Activated T-cell treated with anti-CD3 and anti-CD28 coated beads, Interleukin-2, amount 50 U/mL, for 72 hours (primary cell): ENCODE measurements at places on chromosomes 3 and 15. TPM values are rescaled to one million over a fixed set of nuclear protein-coding genes. Genes with fewer than 3 reads are reported as not detected.

Gene STRA6
- 0.46 TPM for total RNA-seq

DNA sequence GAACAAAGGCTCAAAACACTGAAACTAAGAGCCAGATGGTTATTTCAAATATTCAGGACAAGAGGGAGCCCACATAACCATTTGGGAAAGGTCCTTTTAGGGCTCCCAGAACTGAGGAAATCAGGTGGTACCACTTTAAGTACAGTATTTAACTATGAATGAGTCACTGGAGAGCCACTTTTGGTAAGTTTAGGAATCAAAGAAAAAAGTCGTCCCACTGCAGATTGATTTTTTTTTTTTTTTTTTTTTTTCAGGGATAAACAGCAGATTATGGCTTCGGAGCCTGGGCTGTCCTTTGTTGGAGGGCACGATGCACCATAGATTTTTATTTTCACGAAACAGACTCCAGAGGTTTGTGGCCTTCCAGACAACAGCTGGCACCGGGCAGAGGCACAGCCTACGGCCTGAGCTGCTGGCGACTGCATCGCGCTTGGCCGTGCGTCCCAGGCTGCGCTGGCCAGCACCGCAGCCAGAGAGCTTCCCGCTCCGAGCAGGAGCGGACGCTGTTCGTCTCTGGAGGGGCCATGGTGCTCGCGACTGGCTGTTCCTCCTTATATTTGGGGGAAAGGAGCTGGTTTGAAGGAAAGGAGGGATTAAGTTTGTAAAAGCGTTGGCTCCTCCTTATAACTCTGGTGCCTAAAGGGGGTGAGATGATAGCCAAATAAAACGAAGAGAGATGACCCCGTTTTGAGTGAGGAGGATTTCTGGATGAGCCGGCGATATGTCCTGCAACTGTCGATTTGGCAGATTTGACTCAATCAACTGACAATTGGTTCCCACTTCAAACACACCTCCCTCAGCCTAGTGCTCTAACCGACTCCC is 152.9 kb upstream of the GOLIM4 start:
- no peak for DNase-seq

GRCh38 chr3:21624524-21624923 is 126.5 kb downstream of the ZNF385D start:
- no peak for DNase-seq

DNA sequence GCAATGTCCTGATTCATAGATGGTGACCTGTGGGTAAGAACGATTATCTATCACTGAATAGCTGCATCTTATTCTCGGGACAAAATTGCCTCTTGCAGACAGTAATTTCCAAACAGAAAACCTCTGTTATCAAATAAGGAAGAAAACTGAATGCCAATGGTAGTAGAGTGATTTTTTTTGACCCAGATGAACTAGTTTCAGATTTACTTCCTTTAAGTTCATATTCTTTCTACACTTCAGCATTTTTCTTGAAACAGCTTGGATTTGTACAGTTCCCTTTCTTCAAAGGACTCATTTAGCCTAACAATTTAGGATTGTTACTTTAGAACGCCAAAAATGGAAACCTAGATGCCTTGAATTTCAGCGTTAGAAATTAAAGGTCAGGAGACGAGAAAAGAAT is 14.6 kb downstream of the ETV5 start:
- DNase-seq = no peak

DNA sequence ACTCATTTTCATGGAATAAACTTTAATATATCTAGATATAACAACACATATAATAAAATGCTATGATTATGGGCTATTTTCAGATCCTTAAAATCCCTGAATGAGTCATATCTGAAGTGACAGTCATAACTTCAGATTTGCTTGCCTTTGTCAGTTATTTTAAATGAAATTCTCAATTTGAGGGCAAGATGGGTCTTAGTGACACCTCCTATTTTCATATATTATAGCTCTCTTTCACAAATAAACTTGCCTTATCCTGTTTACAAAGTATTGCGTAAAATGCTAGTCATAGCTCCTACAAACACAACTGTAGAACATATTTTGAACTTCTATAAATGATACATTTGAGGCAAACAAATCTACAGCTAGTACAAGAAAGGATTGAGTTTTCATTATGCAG is 6.2 kb upstream of the THRB start:
- DNase-seq = no peak
